ENCODE measurements at places on chromosomes 12 and 14.
A peak's percentile ranks its signal among the peaks of the same experiment; 100 is the strongest.

DNA sequence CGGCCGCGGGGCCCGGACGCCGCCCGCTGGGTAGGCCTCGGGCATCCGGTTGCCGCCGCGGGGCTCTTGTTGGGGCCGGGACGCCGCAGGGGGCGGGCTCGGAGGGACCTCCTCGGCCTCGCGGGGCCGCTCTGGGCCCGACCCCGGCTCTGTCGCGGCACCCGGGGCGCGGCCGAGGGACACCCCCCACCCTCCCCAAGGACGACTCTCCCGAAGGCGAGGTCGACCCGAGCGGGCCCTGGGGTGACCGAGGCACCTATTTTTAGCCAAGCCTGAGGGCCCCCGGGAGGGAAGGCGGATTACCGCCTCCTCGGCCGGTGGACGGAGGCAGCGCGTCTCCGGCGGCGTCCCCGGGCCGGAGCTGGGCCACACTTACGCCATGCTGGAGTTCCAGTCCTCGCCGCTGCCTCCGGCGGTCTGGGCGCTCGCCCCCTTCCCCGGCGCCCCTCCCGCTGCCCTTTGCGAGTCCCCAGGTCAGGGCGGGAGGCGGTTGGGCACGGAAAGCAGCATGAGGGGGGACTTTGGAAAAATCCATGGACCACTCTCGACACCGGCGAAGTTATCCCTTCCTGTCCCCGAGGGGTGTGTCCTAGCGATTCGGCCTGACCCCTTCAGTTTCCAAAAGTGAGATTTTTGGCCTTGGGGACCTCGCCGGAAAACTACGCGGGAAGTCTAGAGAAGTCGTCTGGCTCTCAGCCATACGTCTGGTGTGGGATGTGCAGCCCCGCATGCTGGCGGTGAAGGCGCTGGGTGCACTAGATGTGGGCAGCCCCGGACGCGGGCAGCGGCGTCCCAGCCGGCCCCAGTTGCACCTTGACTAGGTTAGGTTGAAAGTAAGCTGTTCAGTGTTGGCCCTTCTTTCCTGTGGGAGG lies 699 bp downstream of the KTN1 start:
- peak; percentile 79 for DNase-seq

- no peak for DNase-seq
These were observed 18.2 kb downstream of the ACVRL1 start for GRCh38 chr12:51925346-51926063.

GRCh38 chr12:62724947-62725451 lies 210.0 kb downstream of the PPM1H start:
- DNase-seq, result no peak

DNA sequence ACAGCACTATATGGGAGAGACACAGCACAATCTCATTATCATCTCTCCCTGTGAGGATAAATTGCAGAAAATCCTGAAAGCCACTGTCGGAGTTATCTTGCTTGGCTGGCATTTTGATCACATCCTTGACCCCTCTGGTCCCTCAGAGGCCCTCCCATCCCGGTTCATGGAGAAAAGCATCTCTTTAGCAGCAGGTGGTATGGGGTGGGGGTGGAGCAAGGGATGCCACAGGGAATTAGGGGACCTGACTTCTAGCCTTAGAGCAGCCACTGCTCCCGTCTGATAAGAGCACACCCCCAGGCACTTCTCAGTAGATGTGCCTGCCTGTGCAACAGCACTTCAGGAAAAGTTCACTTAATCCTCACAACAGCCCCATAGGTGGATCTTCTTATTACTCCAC lies 38.6 kb downstream of the GRIN2B start:
- DNase-seq, result no peak

- no peak for DNase-seq
These were observed 111.6 kb downstream of the RIN3 start for GRCh38 chr14:92625213-92625612.

- DNase-seq, result no peak
These were observed 484 bp downstream of the MIS18BP1 start for GRCh38 chr14:45252366-45253069.

GRCh38 chr12:114684098-114684869 lies at the start of gene TBX3:
TBX3 (minus strand) TSS chr12:114684175; CDS start chr12:114683200, 975 bp downstream.
- DNase-seq, result peak; percentile 89

GRCh38 chr14:95316821-95317220 lies 2.9 kb downstream of the CLMN start:
- DNase-seq, result no peak

DNA sequence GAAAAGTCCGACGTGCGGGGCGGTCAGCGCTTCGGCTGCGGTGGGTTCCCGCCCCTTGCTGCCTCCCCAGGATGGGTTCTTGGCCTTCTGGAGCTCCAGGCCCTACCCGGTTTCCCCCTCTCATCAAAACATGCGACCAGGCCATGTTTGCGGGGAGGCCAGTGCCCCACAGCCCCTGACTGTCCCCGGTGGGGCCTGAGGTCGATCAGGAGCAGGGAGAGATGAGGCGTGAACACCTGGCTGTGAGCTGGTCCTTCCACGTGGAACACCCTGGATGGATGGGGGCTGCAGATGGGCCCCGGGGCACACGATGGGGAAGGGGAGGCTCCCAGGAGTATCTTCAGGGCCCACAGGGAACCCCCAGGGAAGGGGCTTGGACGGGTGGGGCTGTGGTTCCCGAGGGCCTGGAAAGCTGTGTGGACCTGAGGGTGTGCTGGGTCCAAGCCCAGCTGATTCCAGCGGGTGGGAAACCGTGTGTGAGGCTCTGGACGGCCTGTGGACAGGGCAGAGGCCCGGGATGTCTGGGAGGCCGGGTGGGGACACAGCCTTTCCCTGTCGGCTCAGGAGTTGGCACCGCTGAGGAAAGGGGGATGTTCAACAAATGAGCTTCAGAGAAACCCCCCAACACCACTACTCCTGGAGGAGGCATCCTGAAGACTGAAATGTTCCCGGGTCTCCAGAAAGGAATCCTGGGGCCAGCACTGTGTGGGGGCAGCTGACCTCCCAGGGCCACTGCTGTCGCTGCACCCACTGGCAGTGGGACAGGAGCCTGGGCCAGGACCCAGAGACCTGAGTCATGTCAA lies 187.0 kb upstream of the C14orf180 start:
- peak; percentile 57 for DNase-seq

- DNase-seq, result no peak
These were observed 27.6 kb downstream of the KITLG start for GRCh38 chr12:88552610-88553079.

GRCh38 chr14:51507906-51508511 lies 143.7 kb upstream of the FRMD6 start:
- DNase-seq, result peak; percentile 64

DNA sequence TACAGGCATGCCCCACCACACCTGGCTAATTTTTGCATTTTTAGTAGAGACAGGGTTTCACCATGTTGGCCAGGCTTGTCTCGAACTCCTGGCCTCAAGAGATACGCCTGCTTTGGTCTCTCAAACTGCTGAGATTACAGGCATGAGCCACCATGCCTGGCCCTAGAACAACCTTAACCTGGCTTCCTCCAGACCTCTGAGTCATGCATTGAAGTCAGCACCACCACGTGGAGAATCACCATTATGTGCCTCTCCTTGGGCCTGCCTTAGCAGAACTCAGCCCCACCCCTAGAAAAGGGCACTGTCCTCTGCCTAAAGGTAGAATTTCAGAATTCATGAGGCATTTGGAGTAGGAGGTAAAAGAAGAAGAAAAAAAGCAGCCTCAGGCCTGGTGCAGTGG lies 49.0 kb downstream of the LIMA1 start:
- DNase-seq, result no peak

DNA sequence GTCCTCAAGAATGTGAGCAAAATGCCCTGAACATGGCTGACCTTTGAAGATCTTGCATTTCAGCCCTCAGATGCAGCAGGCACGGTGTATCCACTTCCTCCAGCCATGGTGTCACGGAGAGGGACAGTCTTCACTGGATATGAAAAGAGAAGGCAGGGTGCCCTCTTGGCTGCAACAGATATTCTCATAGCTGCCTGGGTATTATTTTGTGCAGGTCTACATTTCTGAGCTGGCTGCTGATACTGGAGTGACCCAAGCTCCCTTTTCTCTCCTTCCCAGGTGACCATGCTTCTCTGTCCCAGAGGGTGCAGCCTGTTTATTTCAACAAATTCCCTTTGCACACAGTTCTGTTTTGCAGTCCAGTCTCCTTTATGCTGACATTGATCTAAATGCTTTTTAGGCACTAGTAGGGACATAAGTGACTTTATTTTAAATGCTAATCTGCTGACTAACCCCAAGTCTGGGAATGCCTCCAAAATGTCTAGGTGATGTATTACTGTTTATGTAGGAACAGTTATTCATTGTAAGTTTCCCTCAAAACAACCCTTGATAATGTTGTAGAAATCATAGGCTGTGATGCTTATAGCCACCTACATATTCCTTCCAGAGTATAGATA lies 17.4 kb upstream of the PYGL start:
- DNase-seq, result no peak

- no peak for DNase-seq
These were observed 177.8 kb downstream of the KSR2 start for GRCh38 chr12:117790948-117791347.

Measured in upper lobe of right lung (tissue), 1 donor.